ENCODE measurements at places on chromosomes 7 and 10. TPM values are rescaled to one million over a fixed set of nuclear protein-coding genes. Genes with fewer than 3 reads are reported as not detected.

DNA sequence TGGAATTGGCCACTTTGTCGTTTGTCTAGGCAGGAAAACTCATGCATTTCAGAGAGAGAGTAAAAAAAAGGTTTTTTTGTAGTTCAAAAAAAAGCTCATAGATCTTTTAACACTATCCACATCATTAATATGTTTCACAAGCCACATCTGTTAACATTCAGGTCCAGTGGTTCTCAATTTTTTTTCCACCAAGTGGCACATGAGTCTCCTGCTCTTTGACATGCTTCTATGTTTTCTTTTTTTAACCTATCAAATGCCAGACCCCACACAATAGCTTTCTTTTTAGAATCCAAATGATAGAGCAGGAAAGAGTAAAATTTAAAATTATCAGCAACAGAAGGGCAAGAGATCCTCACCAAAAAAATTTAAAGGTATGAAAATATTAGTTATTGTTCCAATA, 20.3 kb downstream of the NOD1 start:
- no peak for DNase-seq

GRCh38 chr10:108204528-108205305, 1040.2 kb upstream of the SORCS1 start:
- DNase-seq = no peak

SLC26A5 gene
- total RNA-seq = not detected

MRLN gene
- total RNA-seq = not detected

DNA sequence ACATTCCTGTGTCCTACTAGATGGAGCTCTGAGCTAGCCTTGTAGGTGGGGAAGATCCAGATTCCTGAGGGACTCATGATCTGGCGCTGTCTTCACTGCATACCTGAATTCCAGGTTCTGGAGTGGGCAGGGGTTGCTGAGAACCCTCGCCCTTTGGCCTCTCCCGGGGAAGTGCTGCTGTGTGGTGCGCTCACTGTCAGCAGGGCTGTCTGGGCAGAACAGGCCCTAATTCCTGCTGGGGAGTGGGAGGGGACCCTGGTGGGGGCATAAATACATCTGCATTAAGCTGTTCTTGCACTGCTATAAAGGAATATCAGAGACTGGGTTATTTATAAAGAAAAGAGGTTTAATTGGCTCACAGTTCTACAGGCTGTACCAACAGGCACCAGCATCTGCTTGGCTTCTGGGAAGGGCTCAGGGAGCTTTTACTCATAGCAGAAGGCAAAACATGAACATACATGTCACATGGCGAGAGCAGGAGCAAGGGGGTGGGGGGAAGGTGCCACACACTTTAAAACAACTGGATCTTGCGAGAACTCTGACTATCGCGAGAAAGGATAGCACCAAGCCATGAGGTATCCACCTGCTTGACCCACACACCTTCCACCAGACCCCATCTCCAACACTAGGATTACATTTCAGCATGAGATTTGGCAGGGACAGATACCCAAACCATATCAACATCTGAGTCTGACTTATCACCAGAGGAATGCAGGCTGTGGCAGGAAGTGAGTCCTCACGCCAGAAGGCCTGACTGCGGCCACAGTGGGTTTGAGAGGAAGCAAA, 115.0 kb downstream of the ADCY1 start:
- no peak for DNase-seq

HOXA13 gene
- 7.5 TPM for total RNA-seq
